ENCODE measurements at places on chromosomes 5 and 9.

GRCh38 chr9:96574931-96575351 is 44.7 kb downstream of the CDC14B start:
- no peak for DNase-seq

DNA sequence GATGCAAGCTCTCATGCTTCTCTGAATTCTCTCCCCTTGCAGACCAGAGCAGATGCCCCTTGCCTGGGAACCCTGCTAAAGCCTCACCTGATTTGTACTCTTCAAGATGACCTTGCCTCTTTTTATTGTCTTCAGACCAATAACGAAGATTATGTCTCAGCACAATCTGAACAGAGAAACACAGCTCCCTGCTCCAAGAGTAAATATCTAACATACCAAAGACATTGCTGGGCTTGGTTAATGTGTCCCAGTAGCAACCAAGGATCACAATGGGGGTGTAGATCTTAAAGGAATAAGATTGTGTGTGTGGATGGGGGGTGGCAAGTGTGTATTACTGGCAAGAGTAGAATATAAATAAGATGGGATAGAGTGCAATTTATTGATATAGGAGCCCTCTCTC is 67.6 kb upstream of the LHFPL2 start:
- no peak for DNase-seq

GRCh38 chr5:154653764-154654485 is 101.3 kb upstream of the LARP1 start:
- no peak for DNase-seq

- DNase-seq: no peak
Observed at GRCh38 chr5:120655828-120656435, 191.8 kb downstream of the PRR16 start.

DNA sequence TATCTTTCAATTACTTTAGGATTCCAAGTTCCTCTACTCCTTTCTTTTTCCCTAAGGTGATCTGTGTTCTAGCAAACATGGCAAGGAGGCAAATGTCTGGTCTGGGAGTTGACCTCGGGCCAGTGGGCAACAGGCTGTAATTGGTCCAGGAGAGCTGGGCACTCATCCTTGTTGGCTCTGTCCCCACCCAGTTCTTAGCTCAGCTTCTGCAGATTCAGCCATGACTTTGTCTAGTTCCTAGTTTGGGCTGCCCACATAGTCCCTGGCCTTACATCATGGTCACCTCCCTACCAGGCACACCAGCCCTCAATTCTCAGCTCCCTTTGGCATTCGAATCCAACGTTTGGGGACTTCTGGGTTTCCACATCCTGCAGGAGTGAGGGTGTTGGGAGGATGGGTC is 92.1 kb upstream of the DAP start:
- DNase-seq: no peak

- no peak for DNase-seq
Observed at GRCh38 chr5:14882658-14883580, 11.3 kb upstream of the ANKH start.

GRCh38 chr9:127166651-127167524 is 44.5 kb upstream of the ANGPTL2 start:
- no peak for DNase-seq

GRCh38 chr9:4055032-4055431 is 244.8 kb downstream of the GLIS3 start:
- no peak for DNase-seq

- DNase-seq: no peak
Observed at GRCh38 chr9:37410969-37411785, 11.3 kb upstream of the GRHPR start.

GRCh38 chr9:83185488-83186154 is 122.7 kb upstream of the RASEF start:
- no peak for DNase-seq

- no peak for DNase-seq
Observed at GRCh38 chr5:89946508-89946907, 463.0 kb downstream of the CETN3 start.

GRCh38 chr5:168136340-168136739 is 155.1 kb upstream of the WWC1 start:
- no peak for DNase-seq

DNA sequence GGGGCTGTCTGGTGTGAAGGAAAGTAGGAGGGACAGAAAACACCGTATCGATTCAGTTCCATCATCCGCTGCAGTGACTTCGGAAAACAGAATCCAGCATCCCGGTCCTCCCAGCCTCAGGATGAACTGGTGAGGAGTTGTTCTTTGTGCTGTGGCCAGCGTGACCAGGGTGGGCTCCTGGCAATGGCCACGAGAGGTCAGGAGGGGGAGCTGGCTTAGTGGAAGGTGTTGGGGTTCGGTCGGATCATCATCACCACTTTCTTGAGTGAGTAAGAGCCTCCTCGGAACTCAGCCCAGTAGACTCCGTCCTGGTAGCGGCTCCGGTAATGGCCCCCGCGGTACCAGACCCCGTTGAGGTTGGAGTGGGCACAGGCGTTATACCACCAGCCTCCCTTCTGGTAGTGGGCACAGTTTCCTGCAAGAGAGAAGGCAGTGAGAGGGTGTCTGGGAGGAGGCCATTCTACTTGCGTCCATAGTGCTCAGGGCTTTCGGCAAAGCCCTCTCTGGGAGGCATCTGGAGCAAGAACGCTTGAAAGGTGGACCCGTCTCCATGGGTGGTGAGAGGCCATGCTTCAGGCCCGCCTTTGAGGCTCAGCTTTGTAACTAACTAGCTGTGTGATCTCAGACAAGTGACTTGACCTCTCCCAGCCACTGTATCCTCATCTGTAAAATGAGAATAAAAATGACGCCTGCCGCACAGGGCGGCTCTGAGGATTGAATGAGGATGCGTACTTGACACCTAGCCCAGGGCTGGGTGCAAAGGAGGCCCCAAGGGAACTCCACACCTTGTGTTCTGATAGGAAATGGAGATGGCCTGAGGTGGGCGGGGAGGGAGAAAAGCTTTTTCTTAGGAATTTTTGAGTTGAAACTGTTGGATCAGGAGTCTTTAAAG is 33.5 kb downstream of the ANGPTL2 start:
- no peak for DNase-seq

DNA sequence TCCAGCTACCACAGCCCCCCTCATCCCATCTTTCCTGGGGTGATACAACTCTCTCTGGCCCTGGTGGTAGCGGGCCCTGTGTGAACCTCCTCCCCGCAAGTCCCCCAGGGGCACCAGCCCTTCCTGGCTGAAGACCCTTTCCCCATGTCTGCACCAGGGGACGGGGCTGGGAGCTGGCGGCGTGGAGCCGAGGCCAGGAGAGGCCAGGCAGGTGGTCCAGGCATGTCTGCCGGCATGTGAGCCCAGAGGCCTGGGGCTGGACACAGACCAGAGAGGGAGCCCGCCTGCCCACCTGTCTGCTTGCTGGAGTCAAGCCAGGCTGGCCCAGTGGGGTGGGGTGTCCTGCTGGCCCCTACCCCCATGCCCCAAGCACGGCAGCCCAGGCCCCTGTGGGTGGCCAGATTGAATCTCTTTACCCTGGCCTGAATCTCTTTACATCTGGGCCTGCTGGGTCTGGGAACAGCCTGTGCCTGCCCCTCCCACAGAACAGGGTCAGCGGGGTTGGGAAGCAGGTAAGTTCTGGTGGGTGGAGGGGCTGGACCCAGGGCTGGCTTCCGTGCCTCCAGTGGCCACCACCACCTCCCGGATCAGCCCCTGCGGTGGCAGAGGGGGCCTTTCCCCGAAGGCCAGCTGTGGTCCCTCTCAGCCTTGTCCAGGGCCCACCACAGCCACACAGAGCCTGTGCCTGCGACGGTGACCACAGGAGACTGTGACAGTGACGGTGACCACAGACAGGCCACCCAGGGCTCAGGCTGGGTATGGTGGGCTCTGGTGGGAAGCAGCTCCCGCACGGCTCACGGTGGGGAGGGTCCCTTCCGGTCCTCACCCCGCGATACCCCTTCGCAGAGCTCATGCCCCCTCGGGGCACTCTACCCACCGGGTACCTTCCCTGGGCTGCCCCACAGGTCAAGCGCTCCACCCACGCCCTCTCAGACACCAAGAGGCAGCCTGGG is 7.1 kb downstream of the LCN12 start:
- no peak for DNase-seq

DNA sequence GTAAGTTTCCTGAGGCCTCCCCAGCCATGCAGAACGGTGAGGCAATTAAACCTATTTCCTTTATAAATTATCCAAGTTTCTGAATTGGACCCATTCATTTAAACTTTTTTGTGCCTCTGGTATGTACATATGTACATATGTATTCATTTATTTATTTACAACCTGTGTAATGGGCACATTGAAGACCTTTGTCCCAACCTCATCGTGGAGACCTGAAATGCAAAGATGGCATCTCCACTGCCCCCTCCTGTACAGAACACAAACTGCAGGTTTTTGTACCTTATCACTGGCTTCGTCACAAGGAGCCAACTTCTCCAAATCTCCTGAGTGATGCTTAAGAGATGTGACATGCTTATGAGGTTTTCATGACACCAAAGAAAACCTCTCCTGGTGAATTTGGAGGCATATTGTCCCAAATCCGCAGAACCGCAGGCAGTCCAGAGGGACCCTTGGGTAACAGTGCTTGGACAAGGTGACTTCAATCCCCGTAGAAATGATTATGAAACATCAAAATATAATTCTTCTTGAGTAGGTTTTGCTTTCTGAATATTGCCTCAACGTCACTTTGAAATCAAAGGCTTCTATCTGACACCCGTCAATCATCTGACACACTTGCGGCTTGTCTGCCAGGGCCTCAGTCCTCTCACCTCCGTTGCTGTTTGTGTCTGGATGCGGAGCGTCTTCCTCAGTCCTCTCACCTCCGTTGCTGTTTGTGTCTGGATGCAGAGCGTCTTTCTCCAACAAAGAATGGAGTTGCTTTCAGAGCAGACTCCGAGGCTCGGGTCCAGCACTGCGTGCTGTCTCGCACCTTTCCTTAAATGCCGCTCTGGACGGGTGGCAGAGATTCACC is 135.0 kb upstream of the IRX4 start:
- DNase-seq: no peak

GRCh38 chr5:77400645-77401044 is 91.5 kb downstream of the WDR41 start:
- DNase-seq: no peak

DNA sequence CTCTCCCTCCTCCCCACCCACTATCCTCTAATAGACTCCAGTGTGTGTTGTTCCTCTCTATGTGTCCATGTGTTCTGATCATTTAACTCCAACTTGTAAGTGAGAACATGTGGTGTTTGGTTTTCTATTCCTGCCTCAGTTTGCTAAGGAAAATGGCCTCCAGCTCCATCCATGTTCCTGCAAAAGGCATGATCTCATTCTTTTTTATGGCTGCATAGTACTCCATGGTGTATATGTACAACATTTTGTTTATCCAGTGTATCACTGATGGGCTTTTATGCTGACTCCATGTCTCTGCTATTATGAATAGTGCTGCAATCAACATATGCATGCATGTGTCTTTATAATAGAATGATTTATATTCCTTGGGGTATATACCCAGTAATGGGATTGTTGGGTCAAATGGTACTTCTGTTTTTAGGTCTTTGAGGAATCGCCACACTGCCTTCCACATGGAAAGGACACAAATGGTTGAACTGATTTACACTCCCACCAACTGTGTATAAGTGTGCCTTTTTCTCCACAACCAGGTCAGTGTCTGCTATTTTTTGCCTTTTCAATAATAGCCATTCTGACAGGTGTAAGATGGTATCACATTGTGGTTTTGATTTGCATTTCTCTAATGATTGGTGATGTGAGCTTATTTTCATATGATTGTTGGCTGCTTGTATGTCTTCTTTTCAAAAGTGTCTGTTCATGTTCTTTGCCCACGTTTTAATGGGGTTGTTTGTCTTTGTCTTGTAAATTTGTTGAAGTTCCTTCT is 96.5 kb upstream of the DAB2 start:
- DNase-seq: no peak

- no peak for DNase-seq
Observed at GRCh38 chr9:134759913-134760312, 118.3 kb downstream of the COL5A1 start.

DNA sequence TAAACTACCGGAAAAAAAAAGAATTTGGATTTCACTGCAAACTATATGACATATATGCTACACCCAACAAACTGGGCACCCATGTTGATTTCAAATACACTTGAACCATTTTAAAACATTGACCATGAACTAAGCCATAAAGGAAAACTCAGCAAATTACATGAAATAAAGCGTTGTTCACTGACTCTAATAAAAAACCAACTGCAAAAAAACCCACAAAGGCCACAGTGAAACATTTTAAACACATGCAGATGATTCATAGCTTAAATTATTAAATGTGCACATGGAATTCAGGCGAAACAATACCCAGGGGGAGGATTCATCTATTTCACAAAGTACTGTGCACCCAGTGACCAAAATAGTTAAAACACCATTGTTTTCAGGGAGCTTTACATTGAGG is 33.3 kb downstream of the MTRR start:
- DNase-seq: no peak

DNA sequence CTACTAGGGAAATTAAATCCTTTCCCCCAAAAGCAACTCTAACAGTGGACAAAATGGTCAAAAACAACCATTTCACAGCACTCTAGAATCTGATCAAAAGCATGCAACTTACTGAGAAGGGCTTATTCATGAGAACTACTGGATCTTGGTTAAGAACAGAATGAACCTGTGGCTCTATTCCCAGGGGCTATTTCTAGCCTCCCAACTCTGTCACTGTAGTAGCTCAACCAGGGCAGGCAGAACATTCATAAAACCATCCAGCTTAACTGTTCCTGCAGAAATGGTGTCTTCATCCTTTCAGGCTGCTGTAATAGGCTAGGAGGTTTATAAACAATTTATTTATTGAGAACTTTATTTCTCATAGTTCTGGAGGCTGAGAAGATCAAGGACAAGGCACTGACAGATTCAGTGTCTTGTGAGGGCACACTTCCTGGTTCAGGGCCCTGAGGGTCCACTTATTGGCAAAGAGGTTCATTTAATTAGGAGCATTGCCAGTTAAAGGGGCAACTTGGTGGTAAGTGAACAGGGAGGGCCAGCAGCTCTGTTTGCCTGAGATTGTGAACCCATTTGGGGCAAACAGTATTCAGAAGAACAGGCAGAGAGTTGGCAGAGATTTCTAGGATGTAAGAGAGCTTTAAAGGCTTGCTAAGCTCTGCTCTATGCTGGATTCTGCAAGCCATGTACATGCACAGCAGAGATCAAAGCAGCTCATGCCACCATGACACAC is 238.5 kb upstream of the FBXL7 start:
- no peak for DNase-seq

- no peak for DNase-seq
Observed at GRCh38 chr5:178117923-178118701, 4.8 kb downstream of the N4BP3 start.

DNA sequence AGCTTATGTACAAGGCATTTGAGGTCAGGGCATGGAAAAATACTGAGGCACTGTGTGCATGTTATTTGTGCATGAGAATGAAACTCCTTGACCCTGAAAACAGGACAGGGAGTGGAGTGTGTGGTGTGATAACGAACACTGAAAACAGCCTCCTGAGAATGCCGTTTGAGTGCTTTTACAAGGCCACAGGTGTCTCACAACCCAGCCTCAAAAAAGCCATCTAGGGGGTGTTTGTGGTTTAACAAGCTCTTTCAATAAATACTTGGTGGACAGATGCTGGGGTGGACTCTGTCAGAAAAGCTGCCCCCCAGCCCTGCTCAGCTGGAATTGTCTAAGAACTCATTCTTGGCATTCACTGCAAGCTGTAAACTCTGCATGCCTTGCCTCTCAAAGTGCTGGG is 94.0 kb upstream of the SLC25A48 start:
- no peak for DNase-seq

Data from thoracic aorta (tissue), 2 donors.